Kidney (tissue), 22 donors: ENCODE measurements at places on chromosomes 5 and 9. TPM values are rescaled to one million over a fixed set of nuclear protein-coding genes. Genes with fewer than 3 reads are reported as not detected.

PCDHB4 gene
- 0.90 TPM for polyA plus RNA-seq

DNA sequence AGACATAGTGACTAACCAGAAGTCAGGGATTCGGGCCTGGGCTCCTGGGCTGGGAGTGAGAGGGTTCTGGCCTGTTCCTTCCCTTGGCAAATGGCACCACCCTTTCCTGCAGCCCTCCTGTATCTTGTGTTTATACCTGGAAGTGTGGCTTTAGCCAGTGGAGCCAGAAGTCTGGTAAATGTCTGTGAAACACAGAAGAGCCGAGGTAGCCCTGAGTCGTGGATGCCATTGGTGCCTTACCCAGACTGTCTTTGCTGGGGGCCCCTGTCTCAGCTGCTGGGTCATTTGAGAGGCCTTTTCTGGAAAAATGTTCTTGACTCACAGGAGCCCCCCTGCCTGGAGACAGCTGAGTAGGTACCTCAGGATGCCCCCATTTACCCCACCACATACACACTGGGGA, 95.7 kb upstream of the BASP1 start:
- DNase-seq = no peak

NIPAL4 gene
- polyA plus RNA-seq = not detected

- DNase-seq = no peak
Observed at GRCh38 chr5:19058216-19058615, 929.8 kb downstream of the CDH18 start.

GRCh38 chr5:178227929-178228328, 4.7 kb downstream of the PHYKPL start:
- peak; percentile 2 for DNase-seq

DNA sequence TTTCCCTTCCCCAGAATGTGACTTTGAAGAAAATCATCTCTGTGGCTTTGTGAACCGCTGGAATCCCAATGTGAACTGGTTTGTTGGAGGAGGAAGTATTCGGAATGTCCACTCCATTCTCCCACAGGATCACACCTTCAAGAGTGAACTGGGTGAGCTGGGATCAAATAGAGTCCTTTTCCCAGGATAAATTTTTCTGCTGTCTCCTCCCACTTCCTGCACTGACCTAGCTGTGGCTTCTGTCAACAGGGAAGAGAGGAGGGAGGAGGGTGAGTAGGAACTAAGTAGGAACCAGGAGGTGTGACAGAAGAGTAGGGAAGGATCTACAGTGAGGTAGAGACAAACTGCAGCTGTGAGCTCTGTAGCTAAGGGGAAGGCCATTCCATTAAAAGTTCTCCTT, 69.3 kb downstream of the MAMDC2 start:
- peak; percentile 20 for DNase-seq

GRCh38 chr9:99822806-99823591, 1.3 kb downstream of the NR4A3 start:
- DNase-seq = peak; percentile 66

TLX3 gene
- polyA plus RNA-seq = not detected

DNA sequence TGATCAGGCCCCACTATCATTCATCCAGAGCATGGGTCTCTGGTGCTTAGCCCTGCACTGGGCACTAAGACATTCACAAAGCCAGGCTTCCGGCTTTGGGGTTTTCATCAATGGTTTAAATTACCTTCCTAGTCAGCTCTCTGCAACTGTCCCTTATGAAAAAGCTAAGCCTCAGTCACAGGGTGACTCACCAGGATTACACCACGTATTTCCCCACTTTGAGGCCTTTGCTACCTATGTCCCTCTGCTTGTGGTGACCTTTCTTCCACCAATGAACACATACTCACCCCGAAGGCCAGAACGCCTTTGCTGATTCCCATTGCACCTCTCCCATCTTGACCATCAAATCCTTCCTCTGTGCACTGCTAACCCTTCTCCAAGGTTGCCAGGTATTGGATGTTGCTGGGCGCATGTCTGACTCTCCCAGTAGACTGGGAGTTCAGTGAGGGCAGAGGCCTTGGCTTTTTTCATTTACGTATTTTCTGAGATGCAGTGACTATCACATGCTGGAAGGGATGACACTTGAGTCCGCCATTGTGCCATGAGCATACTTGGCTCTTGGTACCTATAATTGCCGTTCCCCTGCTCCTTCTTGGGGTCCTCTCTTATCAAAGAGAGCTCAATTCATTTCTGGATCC, 58.7 kb upstream of the TNFSF8 start:
- no peak for DNase-seq
